ENCODE measurements at places on chromosomes 4 and X.

DNA sequence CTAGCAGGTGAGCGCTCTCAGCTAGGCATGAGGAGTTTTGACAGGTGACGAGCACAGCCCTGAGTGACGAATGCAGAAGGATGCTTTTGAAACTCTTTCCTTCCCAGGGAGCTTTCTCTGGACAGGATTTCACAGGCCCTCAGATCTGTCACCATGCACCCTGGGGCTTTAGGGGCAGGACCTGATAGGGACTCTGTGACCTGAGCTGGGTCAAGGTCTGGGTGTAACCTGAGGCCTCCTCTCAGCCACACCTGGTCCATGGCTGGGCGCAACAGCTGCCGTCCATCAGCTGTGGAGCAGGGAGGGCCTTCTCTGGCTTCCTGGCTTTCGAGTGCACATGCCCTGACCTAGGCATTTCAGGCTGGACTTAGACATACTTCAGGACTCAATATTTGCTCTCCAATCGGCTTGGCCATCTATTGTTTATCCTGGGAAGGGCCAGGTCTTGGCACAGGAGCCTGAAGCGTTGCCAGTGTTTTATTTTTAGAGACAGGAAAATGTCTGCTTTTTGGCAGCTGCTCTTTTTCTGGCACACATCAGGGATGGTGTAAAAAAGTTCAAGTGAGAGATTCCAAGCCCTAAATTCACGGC, 56.4 kb downstream of the C4orf51 start:
- no peak for DNase-seq

- no peak for DNase-seq
Observed at GRCh38 chrX:19639056-19639455, 123.7 kb upstream of the MAP3K15 start.

DNA sequence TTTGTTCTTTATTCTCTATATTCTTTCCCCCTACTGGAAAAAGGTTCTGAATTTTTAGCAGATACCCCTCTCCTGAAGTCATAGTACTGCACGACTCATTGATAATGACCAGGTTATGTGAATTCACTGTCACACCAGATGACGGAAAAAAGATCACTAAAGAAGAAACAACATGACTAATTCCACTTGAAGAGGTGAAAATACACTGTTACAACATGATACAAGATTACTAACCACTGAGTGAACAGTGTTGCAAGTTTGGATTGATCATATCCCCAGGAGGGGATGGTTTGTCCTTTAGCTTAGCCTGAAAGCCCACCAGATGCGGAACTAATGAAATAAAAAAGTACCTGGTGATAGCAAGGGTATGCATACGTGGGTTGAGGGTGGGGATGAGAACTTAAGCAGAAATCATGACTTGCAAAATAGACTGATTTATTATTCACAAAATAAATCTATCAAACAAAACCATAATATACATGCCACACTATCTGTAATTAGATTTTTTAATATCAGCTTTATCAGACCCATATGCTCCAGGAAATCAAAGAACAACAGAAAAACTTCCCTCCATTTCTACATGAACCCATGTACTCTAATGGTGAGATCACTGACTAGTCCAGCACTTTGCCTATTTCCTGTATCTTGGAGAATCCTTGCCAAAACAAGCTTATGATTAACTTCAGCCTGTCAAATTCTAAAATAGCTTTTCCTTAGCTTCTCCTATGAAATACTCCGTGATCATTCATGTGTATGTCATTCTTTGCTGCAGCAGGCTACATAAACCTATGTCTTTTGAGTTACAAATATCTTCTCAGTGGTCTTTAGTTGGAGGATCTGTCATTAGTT, 257.4 kb upstream of the AGA start:
- DNase-seq, result no peak

DNA sequence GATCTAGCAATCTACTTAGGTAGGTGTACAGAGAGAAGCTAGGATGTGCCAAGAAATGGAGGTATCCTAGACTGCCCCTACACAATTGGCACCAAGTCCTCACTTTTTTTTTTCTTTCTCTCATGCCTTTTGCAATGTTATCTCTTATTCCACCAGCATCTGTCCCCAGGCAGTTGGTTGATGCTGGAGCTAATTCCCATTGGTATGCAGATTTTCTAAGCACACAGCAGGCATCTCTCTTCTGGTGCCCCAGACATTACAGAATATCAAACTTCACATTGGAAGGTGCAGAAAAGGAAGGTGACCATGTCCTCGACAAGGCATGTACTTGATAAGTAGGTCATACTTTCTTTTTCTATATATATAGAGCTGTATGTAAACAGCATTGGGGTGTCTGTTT, 21.6 kb downstream of the LUZP4 start:
- no peak for DNase-seq

GRCh38 chr4:2136726-2137125, 77.6 kb downstream of the NAT8L start:
- no peak for DNase-seq

DNA sequence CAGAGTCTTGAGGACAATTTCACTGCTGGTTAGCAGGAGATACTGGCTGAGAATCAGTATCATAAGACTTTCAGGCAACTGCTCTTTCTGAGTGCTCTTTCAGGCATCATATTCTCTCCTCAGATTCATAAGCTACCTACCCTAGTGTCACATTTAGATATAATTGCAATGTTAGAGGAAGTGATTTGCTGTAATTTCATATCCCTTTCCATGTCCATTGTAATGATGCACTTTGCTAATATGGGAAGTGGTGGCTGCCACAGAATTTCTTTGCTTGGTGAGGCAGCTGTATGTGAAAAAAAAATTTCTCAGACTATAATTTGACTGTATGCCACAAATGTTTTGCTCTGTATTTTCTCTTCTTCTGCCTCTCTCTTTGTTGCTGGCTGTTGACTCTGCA, 63.3 kb downstream of the DOCK11 start:
- DNase-seq, result no peak

GRCh38 chr4:110613745-110614144, 9.1 kb downstream of the PITX2 start:
- DNase-seq, result no peak

DNA sequence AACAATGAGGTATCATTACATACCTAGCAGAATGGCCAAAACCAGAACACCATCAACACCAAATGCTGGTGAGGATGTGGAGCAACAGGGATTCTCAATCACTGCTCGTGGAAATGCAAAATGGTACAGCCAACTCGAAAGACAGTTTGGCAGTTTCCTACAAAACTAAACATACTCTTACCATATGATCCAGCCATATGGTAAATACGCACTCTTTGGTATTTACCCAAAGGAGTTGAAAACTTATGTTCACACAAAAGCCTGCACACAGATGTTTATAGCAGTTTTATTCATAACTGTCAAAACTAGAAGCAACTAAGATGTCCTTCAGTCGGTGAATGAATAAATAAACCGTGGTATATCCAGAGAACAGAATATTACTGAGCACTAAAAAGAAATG, 7.8 kb downstream of the CASP3 start:
- no peak for DNase-seq

GRCh38 chr4:110296892-110297291, 98.5 kb upstream of the ELOVL6 start:
- no peak for DNase-seq

DNA sequence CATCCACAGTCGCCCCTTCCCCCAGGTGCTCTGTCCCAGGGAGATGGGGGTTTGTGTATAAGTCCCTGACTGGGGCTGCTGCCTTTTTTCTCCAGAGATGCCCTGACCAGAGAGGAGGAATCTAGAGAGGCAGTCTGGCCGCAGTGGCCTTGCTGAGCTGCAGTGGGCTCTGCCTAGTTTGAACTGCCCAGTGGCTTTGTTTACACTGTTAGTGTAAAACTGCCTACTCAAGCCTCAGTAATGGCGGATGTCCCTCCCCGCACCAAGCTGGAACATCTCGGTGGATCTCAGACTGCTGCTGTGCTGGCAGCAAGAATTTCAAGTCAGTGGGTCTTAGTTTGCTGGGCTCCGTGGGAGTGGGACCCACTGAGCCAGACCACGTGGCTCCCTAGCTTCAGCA, 102.6 kb upstream of the GIMD1 start:
- no peak for DNase-seq

DNA sequence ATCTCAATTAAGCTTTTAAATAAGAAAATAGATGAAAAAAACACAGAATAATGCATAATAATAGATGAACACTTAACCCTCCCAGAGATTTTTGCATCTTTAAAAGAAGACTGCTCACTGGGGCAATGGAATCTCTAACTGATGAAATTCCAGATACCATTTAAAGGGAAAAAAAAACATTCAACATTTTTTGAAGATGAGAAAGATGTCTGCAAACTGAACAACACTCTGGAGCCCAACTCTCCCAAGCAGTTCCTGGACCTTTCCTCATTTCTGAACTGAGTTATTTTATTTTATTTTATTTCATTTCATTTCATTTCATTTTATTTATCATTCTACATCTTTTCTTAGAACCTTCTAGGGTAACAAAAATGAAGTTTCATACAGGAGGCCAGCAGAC, 90.7 kb downstream of the CORIN start:
- DNase-seq, result no peak

GRCh38 chr4:26731351-26732035, 129.1 kb upstream of the STIM2 start:
- DNase-seq, result no peak

DNA sequence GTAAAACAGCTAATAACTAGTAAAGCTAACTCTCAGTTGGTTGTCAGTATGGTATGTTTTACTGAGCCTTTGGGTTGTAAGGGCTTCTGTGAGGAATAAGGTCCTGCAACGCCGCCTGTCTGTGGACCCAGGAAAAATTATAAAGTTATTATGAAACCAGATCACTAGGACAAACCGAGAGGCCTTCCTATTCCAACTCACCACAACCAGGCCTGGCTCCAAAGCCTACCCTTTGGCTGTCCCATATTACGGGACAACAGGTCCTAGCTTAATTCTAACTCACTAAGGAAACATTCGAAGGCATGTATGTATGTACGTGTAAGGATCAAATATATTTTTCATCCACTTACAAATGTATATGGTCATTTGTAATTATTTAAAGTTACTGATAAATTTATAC, 1.4 kb downstream of the ANKRD17 start:
- peak; percentile 10 for DNase-seq

DNA sequence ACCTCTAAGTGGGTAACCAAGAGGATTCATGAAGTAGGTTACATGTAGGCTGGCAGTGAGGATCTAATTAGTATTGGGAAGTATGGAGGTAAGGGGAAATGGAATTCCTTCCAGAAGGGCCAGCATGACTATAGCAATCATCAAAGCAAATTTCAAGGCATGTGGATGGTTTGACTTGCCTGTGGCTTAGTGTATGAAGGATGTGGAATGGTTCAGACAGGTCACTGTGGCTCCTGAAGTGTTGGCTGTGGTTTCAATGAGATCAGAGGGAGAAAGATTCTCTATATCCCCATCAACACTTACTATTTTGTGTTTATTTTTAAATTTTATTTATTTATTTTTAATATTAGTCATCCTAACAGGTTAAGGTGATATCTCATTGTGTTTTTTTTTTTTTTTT, 121.6 kb upstream of the TBC1D9 start:
- no peak for DNase-seq

- no peak for DNase-seq
Observed at GRCh38 chrX:30275498-30275897, 28.6 kb downstream of the MAGEB1 start.

DNA sequence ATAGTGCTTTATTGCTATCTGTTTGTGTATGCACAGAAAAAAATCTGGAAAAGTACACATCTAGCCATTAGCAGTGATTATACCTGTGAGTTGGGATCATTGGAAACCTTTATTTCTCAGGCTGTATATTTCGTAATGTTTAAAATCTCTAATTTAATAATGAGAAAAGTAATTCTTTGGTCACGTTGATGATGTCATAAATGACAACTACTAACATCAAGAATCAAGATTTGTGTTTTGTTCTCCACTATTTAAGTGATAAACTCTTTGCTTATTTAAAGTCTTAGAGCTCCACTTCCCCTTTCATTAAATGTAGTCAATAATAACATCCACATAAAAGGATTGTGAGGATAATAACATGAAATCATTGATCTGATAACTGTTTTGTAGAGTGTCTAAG, 126.2 kb downstream of the TMA16 start:
- no peak for DNase-seq

GRCh38 chr4:41379230-41379629, 122.5 kb downstream of the UCHL1 start:
- no peak for DNase-seq

DNA sequence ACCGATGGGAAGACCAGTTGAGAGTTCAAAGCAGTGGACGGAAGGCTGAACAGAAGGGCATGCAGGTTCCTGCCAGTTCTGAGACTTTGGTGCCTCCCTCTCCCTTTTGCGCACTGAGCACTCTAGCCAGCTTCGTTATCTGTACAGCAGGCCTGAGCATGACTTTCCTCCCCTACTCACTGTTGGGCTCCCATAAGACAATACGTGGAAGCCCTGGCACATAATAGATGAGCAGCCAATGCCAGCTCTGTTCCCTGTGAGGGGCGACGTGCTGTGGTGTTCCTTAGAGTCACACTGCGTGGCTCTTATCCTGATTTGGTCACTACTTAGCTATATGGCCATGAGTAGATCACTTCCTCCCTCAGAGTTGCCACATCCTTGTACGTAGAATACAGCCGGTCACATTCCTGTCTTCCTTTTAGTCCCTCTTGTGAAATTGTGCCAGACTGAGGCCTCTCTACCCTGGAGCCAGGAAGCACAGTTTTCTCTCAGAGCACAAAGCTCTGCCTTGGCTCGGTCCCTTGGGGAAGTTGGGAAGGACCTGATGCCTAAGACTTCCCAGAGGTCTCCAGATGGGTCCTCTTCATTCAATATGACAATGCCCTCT, 160.4 kb upstream of the MAMLD1 start:
- DNase-seq, result no peak

DNA sequence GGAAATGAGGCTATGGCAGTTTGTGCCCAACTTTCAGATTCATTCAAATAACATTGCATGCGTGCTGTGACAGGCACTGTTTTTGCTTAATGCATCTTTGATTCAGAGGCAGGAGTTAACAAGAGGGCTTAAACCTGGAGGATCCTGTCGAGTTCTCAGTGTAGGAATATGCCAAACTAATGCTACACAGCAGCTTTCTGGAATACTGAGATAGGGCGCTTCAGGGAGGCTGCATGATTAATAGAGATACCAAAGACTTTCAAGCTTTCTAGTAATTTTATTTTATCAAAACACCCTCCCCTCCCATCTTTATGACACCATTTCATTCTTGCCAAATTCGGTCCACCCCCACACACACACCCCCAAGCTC, 636 bp upstream of the TIMM8A start:
- no peak for DNase-seq

GRCh38 chr4:135724421-135724820, 1522.8 kb upstream of the PABPC4L start:
- no peak for DNase-seq

- no peak for DNase-seq
Observed at GRCh38 chrX:113512700-113513395, 672.2 kb upstream of the AMOT start.

GRCh38 chr4:151806511-151806927, 45.7 kb upstream of the GATB start:
- no peak for DNase-seq

DNA sequence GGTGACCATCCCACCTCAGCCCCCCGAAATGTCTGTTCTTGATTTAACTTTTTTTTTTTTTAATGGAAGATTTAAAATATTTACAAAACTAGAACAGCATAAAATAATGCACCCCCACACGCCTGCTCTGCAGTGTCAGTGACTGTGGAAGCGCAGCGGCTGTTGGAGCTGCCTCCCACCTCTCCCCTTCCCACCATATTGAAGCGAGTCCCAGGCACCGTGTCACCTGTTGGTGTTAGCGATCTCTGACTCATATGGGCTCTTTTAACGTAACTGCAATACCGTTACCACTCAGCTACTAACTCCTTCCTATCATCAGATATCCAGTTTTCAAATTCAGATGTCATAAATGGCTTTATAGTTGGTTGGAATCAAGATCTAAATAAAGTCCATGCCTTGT, 17.1 kb upstream of the TADA2B start:
- DNase-seq, result peak; percentile 36

All from hypothalamus (tissue), 51 donors.